Uterus (tissue), 4 donors: ENCODE measurements at places on chromosomes 4 and X. TPM values are rescaled to one million over a fixed set of nuclear protein-coding genes. Genes with fewer than 3 reads are reported as not detected.

GRCh38 chr4:15130441-15130840 is 128.2 kb downstream of the CPEB2 start:
- H3K27ac ChIP-seq, result no peak overlapping the region
- H3K4me3 ChIP-seq, result no peak overlapping the region
- H3K36me3 ChIP-seq, result no peaks in the 10 kb centered on the region
- H3K4me1 ChIP-seq, result no peaks in the 10 kb centered on the region
- no peaks in the 10 kb centered on the region for H3K27me3 ChIP-seq

DNA sequence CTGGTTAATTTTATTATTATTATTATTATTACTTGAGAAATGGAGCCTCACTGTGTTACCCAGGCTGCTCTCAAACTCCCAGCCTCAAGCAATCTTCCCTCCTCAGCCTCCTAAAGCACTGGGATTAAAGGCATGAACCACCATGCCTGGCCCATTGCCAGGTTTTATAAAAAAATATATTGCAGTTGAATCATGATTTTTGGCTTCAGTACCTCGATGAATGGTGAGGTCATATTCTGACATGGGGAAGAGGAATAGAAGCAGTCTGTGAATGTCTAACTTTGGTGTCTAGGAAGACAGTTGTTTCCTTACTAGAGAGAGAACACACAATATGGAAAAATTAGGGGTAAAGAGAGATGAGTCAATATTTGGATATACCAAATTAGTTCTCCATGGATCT is 32.0 kb downstream of the CCSER1 start:
- no peaks in the 10 kb centered on the region for H3K4me1 ChIP-seq
- no peaks in the 10 kb centered on the region for H3K27me3 ChIP-seq
- no peaks in the 10 kb centered on the region for H3K36me3 ChIP-seq
- DNase-seq, result no peak
- no peak overlapping the region for H3K4me3 ChIP-seq

GRCh38 chr4:163565226-163566135 is 71.0 kb downstream of the TMA16 start:
- no peak overlapping the region for H3K4me3 ChIP-seq
- DNase-seq, result no peak
- H3K27ac ChIP-seq, result no peak overlapping the region

- H3K4me1 ChIP-seq, result no peaks in the 10 kb centered on the region
- no peaks in the 10 kb centered on the region for H3K36me3 ChIP-seq
- H3K27me3 ChIP-seq, result no peaks in the 10 kb centered on the region
- DNase-seq, result peak; percentile 58
Observed at GRCh38 chrX:44343412-44344141, at the start of gene EFHC2. TSS of gene EFHC2 (minus strand) at chrX:44343672. CDS start at chrX:44343588, 84 bp downstream.

- H3K36me3 ChIP-seq, result no peaks in the 10 kb centered on the region
- H3K4me1 ChIP-seq, result peaks cover 4% of the 10 kb centered on the region
- no peak overlapping the region for H3K27ac ChIP-seq
- H3K4me3 ChIP-seq, result no peak overlapping the region
Observed at GRCh38 chr4:142407596-142407995, 438.5 kb downstream of the INPP4B start.

DNA sequence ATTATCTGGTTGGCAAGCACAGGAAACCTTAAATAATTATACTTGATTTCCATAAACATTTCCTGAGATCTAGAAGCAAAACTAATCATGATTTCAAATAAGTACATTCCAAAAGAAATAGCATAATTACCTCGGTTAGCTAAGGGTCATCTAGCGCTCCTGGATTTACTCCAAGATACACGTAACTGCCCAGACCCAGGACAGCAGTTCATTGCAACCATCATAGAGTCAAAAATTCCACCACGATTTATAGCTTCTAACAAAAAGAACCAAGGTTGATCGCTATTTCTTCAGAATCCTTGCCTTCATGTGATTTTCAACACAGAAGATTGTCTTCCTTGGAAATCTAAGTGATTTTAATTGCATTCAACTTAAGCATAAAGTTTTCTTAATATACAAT is 1235.5 kb upstream of the TENM3 start:
- no peak overlapping the region for H3K4me3 ChIP-seq
- H3K4me1 ChIP-seq, result no peaks in the 10 kb centered on the region
- no peaks in the 10 kb centered on the region for H3K27me3 ChIP-seq
- no peak overlapping the region for H3K27ac ChIP-seq

- DNase-seq, result no peak
- no peaks in the 10 kb centered on the region for H3K27me3 ChIP-seq
- no peak overlapping the region for H3K27ac ChIP-seq
- no peaks in the 10 kb centered on the region for H3K36me3 ChIP-seq
Observed at GRCh38 chr4:110152386-110152785, 46.0 kb downstream of the ELOVL6 start.

GRCh38 chrX:154597221-154597620 is 12.3 kb downstream of the CTAG1A start:
- H3K4me1 ChIP-seq, result no peaks in the 10 kb centered on the region
- H3K4me3 ChIP-seq, result no peak overlapping the region

The RS1 gene
- not detected for total RNA-seq

The ADRA2C gene
- 4.1 TPM for total RNA-seq

The USP17L20 gene
- not detected for total RNA-seq
